Suppressor macrophage treated with lipopolysaccharide for 4 hours (primary cell): ENCODE measurements at places on chromosomes 2 and 18.

- DNase-seq, result no peak
Observed at GRCh38 chr2:122081751-122082150, 326.3 kb downstream of the TSN start.

- no peak for DNase-seq
Observed at GRCh38 chr18:49258938-49259337, 201.5 kb downstream of the DYM start.

DNA sequence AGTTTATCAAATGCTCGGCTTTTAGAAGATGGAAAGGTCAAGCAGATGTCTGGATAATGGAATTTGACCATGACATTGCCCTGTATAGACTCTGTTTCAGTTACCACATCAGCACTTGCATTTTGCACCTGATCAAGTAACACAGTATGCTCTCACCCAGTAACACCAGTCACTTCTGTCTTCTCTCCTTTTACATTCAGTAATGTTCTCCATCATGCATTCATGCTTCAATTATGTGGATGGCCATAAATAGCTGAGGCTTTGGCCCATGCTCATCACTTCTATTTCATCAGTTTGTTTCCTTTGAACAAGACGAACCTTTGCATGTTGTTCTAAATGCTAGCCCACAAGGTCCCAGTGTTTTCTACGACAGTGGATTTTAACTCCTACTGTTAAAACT lies 322.9 kb upstream of the ACVR2A start:
- DNase-seq, result no peak

DNA sequence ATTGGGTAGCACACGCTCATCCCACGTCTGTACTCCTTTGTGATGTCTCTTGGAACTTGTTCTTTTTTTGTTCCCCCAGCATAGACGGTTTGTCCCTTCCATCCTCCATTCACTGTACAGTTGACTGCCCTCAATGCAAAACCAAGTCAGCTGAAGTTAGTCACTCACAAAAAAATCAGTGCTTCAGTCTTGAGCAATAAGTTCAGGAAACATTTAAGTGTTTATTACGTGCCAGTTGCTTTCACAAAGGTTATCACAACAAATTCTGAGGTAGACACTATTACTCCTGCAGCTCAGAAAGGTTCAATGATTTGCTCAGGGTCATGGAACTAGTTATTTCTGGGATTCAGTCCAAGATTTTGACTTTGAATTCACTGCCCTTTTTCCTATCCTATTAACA lies 102.2 kb downstream of the PDE1A start:
- no peak for DNase-seq

GRCh38 chr18:52903857-52904256 lies 563.9 kb downstream of the DCC start:
- peak; percentile 23 for DNase-seq

DNA sequence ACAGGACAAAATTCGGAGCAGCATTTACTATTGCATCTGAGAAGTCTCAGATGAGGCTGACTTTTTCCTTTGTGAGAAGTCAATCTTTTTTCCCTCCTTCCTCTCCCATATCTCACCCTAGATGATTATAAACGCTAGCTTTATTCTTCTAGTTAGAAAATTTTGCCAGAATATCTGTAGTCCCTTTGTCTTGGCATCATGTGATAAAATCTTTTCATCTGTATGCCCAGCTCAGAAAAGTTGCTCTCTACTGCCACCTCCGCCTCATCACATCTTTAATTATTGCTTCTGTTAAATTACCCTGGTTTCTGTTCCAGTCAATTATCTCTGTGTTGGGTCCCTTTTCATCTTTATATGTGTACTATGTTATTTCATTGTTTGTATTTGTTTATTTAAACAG lies 210.8 kb upstream of the SLC35G4 start:
- no peak for DNase-seq

GRCh38 chr2:127078666-127079270 lies 28.2 kb downstream of the BIN1 start:
- DNase-seq, result no peak

GRCh38 chr18:54871231-54871630 lies 43.0 kb downstream of the RAB27B start:
- DNase-seq, result no peak
